Activated CD8-positive, alpha-beta memory T cell treated with anti-CD3 and anti-CD28 coated beads, Interleukin-2, amount 10 ng/mL, durations not matched to agents 7 days and 5 days (primary cell): ENCODE measurements at places on chromosomes 2 and 18.

DNA sequence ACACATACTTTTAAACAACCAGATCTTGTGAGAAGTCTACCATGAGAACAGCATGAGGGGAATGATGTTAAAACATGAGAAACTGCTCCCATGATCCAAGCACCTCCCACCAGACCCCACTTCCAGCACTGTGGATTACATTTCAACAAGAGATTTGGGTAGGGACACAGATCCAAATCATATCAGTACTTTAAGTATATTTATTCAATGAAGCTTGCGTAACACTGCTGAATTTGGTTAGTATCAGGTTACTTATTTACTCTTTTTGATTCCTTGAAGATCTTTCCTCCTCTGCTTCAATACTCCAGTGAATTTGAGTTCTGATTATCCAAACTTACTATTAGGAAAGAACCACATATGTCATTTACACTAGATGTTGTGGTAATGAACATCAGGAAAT is 418.6 kb downstream of the PIK3C3 start:
- DNase-seq = no peak

DNA sequence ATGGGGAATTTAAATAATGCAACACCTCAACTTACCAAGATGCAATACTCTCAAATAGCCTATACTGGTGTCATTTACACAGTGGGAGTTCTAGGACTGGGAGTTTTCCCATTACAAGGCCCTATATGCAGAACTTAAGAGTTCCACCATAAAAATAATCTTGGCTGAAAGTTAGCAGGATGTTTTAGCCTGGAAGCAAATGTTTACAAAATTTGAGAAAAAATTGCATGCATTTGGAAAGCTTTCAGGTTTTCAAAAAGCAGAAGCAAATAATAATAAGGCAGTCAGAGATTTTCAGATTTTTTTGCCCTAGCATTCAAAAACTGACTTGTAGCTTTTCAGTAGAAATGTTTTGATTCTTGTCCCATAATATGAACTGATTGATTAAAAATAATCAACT is 397.3 kb downstream of the ARHGAP15 start:
- DNase-seq = no peak

DNA sequence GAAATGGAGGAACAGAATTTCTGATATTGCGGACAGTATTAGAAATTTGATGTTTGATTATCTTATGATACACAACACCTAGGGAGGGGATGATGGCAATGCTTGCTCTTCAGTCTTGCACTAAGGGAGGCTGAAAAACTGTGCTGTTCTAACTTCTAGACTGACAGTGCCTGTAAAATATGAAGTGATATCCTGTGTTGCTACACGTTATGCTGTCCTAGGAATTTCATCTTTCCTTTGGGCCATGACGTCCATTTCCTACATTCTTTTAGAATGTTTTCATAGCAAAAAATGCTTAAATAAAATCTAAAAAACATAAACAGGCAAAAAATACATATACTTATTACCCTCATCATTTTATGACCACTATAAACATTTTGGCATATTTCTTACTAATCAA is 55.3 kb downstream of the OSBPL1A start:
- no peak for DNase-seq

- DNase-seq = no peak
These were observed 61.9 kb downstream of the ASAP2 start for GRCh38 chr2:9268301-9269080.

GRCh38 chr18:45688833-45689232 is 35.1 kb upstream of the SLC14A1 start:
- peak; percentile 81 for DNase-seq

DNA sequence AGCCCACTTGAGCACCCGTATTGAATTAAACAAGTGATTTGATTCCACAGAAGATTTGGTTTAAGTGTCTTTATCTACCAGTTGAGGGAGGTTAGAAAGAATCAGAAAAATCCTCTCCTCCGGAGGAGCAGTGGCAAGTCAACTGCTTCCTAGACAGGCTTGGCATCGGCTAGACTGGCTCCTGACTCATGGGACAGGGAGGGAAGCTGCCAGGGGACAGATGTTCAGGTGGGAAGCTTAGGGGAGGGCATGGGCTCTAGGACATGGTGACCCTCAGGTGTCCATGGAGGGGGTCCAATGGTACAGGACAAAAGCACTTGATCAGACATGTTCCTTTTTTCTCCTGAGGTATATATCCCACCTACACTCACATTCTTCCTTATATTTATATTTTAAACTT is 119.3 kb upstream of the IL1R2 start:
- no peak for DNase-seq

- DNase-seq = peak; percentile 46
These were observed 11.5 kb downstream of the MFSD2B start for GRCh38 chr2:24021122-24021998.

- no peak for DNase-seq
These were observed 361.0 kb upstream of the NT5C1B start for GRCh38 chr2:18950361-18950851.

- peak; percentile 74 for DNase-seq
These were observed 47.2 kb upstream of the ZNG1B start for GRCh38 chr2:113390124-113390849.

DNA sequence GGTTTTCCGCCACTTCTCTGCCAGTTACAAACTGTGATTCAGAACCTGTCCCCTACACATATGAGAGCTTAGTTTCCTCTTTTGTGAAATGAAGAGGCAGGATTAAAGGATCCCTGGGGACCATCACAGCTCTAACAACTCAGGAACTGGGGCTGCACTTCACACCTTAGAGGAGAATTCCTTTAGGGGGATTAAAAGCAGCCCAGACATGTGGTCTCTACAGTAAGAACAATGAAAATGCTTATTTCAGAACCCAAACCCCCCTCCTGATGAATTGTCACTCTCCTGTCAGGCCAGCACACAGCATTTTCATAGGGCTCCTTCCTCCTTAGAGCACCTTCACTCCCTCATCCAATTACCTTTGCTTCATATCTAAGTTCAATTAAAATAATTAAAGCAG is 101.5 kb upstream of the NEDD4L start:
- no peak for DNase-seq

DNA sequence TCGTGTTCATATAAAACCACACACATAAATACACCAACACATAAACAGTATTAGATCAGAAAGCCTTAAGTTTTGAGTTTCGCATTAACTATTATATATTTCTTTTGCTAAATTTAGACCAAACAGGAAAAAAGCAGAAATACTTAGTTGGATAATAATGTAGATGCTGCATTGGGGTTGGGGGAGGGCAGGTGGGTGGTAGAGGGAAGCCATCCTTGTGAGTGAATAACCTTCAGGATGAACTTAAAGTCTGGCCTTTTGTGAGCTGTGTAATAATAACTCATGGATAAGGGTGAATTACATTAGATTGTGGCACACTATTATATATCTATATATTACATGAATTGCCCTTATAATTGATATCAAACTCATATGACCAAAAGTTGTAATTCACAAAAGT is 174.7 kb downstream of the WDR7 start:
- DNase-seq = no peak

- no peak for DNase-seq
These were observed 28.6 kb downstream of the GREB1 start for GRCh38 chr2:11562476-11562875.

DNA sequence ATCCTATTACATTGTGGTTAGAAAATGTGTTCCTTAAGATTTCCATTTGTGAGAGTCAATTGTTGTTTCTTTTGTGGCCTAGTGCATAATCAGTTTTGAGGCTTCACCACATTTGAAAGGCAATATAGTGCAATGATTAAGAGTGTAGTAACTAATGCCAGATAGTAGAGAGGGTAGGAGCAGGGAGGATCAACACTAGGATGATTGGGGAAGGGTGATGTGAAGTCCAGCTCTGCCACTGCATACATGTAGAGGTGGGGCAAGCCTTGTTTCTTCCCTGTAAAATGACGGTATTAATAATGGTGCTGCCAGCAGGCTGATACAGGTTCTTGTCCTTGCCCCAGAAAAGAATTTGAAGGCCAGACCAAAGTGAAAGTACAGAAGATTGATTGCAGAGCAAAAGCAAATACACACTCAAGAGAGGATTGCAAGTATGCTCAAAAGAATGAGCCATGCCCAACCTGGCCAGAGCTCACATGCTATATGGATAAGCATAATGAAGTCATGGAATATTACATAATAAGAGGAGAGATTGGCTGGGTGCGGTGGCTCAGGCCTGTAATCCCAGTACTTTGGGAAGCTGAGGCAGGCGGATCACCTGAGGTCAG is 8.0 kb downstream of the SP100 start:
- no peak for DNase-seq

DNA sequence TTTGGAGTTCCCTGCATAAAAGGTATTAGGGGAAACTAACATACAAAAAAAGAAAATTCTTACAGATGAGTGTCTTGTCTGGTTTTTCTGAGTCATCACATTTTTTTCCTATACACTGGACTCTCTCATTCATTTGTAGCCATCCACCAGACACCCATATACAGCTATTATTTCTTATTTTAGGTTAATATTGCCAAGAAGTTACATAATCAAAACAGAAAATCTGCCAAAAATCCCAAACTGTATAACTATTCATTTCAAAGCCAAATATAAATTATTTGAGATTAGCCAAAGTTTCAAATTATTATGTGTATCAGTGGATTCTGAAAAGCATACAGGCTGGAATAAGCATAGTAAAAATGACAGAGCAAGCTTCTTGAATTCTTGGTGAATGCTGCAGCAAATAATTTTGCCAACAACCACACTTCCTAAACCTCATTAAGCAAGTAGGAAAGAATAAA is 191.2 kb downstream of the NCKAP5 start:
- no peak for DNase-seq

- DNase-seq = no peak
These were observed 490.5 kb downstream of the TNS1 start for GRCh38 chr2:217512259-217512658.

- no peak for DNase-seq
These were observed 186.5 kb upstream of the ID2 start for GRCh38 chr2:8495189-8495989.
